ENCODE measurements at places on chromosomes 6 and 20.

DNA sequence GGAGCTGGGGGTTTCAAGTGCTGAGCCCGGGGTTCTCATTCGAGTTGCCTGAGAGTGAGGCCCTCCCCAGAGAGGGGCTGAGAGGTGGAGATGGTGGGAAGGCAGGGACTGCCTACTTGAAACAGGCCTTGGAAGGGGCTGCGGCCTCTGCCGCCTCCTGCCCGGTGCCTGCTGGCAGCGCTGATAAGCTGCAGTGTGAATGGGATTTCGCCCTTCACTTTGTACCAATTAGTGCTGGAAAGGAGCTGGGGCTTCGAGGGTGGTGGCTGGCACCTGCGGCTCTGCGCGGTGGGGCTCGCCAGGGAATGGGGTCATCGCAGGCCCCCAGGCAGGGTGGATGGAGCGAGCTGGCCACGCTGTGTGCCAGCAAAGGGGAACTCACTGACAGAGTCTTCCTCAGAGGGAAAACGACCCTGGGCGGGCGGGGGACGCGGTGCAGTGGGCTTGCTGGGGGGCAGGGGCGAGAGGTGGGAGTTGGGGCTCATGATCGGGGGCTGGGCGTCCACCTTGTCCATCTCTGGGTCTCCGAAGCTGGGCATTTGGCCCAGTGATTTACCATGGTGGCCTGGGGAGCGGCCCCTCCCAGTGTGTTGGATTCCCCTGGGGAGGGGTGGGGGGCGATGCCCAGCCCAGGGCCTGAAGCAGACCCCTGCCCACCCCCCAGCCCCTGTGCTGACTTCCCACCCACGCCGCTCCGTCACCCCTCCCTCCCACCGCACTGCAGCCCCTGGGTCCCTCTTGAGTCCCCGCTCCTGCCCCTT lies 22.9 kb downstream of the COL20A1 start:
- DNase-seq, result no peak

GRCh38 chr6:128230267-128230989 lies 290.0 kb downstream of the PTPRK start:
- DNase-seq, result no peak

DNA sequence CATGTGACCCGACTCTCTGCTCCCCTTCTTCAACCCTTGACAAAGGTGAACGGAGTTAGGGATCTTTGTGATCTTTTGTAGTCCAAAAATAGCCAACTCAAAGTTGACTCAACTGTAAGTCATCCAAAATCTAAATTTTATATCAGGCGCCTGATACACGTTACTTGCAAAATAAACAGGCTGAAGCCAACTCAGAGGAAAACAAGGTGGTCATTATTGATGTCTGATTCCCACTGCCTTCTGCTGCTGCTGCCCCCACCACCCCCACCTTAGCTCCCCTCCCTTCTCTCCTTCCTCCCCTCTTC lies 13.2 kb upstream of the RNF8 start:
- DNase-seq, result no peak

- peak; percentile 70 for DNase-seq
Measured at GRCh38 chr6:49550492-49551077, at the start of gene C6orf141. TSS of gene C6orf141 (plus strand) at chr6:49550668. CDS start at chr6:49550793, 125 bp downstream.

- DNase-seq, result no peak
Measured at GRCh38 chr6:112877134-112878100, 530.3 kb downstream of the RFPL4B start.

DNA sequence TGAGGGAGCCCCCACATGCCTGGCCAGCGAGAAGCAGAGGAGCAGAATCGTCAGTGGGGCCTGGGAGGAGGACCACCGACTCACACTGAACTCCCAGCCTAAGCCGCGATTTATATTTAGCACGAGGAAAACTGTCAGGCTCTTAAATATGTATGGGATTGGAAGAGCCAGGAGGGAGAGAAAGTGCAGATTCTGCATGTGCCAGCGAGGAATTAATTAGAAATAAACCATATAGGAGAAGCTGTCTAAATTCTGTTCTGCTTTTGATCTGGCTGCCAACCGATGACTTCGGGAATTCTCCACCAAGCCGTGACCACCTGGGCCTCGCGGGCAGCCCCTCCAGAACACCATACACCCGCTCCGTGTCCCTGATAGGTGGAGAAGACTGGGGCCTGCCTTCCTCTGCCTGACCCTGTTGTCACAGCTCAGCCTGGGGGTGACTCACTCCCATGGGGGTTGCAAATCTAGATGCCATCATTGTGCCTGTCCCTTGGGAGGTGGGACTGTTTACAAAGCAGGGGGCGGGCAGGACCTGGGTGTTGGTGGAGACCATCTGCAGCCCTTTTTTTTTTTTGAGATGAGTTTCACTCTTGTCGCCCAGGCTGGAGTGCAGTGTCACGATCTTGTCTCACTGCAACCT lies 91.1 kb upstream of the PMEPA1 start:
- DNase-seq, result no peak

DNA sequence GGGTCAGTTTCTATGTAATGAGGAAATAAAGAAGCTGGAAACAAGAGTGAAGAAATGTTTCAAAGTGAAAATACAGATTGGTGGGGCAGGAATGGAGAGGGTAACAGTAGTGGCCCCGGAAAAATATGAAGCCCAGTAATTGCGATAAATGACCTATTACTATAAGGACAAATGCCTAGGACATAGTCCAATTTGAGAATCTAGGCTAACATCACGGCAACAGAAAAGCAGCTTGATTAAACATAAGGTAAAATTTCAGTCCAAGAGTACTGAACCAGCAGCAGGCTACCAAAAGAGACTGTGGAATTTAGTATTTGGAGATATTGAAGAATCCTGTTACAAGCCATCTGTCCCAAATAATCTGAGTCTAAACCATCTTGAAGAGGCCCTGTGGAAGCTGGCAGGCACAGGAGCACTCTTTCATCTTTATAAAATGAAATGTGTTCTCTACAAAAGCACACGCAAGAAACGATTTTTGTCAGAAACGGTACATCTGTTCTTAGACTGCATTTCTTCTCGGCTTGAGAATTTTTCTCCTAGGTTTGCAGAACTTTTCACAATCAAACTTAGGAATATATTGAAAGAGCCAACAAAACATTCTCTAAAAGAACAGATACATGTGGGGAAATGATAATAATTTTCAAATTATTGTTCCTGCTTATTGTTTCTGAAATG lies 49.3 kb downstream of the ELOVL5 start:
- no peak for DNase-seq

DNA sequence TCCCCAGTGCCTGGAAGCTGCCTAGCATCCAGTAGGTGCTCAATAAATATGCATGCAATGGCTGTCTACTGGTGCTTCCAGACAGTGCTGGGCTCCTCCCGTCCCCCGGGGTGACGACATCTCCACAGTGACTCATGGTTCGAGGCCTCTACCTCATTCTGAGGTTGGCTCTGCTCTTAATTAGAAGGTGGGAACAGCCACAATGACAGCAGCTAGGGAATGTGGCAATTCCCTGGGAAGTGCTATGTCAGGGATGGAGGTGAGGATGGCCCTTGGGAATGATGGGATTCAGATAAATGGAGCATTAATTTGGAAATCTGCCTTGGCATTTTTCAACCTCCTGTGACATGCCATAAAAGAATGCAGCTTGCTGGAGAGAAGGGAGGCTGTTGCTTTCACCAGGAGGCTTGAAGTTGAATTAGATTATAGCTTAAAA lies 43.5 kb upstream of the NFATC2 start:
- no peak for DNase-seq

DNA sequence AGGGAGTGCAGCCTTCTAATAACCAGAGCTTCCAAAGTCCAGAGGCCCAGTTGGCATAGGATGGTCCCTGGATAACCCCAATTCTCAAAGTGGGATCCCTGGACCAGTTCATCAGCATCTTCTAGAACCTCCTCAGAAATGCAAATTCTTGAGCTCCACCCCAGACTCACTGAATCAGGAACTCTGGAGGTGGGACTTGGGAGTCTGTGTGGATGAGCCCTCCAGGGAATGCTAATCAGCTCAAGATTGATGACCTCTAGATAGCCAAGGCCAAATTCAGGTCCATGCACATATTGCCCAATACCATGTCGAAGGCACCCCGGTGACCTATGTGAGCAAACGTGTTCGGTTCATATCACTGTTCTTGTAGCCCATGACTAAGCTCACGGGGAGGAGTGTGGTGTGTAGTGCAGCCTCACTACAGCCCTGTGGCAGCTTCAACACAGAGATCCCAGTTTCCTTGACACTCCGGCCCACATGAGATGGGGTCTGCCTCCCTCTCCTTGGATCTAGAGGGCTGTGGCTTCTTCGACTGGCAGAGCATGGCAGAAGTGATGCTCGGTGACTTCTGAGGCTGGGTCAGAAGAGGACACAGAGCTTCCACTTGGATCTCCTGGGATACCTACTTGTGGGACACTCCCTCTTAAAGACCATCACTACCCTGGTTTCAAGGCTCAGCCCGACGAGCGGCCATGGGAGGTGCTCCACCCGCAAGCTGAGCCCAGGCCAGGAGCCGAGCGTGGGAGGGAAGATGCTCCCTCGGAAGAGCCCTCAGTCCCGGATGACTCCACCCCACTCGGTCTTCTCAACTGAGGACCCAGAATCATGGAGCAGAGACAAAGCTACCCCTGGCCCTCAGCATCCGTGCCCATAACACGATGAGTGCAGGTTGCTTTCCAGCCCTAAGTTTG lies 151.1 kb upstream of the CST7 start:
- DNase-seq, result no peak

GRCh38 chr20:16828666-16829305 lies 80.6 kb downstream of the OTOR start:
- no peak for DNase-seq

DNA sequence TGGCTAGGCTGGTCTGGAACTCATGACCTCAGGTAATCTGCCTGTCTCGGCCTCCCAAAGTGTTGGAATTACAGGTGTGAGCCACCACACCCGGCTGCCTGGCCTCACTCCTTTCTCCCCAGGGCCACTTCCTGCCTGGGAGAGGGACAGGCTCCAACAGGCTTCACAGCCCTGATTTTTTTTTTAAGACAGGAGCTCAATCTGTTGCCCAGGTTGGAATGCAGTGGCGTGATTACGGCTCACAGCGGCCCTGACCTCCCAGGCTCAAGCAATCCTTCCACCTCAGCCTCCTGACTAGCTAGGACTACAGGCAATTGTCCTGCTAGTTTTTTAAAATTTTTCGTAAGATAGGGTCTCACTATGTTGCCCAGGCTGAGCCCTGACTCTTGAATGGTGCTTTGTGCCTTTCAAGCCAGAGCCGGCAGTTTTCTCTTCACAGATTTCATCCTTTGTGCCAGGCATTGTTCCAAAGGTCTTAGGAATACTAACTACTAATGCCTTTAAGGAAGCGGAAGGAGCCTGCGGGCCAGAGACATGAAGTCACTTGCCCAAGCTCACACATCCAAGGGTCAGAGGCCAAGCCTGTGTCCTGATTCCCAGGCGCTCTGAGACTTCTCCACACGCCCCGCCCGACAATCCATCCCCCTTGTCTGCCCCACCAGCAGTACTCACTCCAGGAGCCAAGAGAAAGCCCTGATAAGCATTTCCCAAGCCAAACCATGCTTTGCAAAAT lies 19.2 kb downstream of the CAPN11 start:
- DNase-seq, result no peak

GRCh38 chr20:8671370-8671961 lies 397.4 kb upstream of the PLCB4 start:
- no peak for DNase-seq

DNA sequence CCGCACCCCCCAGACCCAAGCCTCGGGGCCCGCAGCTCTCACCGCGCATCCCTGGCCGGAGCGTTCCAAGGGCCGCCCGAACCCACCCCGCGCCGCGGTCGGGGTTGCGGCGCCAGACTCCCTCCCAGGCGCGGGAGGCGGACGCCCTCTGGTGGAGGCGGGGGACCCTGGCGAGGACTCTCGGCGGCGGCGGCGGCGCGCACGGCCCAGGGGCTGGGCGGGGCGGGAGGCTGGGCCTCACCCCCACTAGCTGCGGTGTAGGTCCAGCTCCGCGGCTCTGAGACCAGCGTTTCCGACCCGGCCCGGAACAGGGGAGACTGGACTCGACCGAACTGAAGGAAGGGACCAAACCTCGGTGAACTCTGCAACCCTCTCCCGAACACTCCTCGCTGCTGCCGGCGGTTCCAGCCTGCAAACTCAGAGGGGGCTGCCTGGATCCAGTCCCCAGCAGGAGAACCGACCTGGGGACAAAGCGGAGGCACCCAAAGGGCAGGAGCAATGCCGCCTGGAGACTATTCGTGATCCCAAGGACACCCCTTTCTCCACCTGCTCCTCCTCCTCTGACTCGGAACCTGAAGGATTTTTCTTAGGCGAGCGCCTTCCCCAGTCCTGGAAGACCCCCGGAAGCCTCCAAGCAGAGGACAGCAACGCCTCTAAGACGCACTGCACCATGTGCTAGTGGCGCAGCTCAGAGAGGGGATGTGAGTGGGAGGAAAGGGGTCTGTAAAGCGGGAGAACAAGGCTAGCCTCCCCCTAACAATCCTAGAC lies 859 bp upstream of the TOMM6 start:
- DNase-seq, result peak; percentile 72

GRCh38 chr20:48329676-48330664 lies 497.8 kb downstream of the PREX1 start:
- no peak for DNase-seq

DNA sequence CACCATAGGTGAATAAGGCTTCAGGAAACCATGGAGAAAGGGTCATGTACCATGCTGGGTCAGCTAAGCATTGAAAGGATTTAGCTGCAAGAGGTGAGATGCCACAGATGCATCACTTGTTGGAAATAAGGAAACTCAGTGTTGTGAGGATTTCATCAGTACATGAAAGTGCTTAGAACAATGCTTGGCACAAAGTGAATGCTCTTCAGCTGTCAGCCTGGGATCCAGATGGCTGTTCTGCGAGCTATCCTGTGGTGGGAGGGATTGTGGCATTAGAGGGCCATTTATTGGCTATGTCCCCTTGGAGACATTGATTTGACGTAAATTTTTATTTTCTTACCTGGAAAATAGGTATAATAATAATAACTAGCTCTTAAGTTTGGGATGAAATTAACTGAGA lies 53.0 kb downstream of the ELOVL2 start:
- DNase-seq, result no peak

GRCh38 chr6:131139599-131139998 lies 4.3 kb downstream of the AKAP7 start:
- DNase-seq, result no peak

GRCh38 chr6:80477591-80477990 lies 371.1 kb downstream of the BCKDHB start:
- DNase-seq, result no peak

DNA sequence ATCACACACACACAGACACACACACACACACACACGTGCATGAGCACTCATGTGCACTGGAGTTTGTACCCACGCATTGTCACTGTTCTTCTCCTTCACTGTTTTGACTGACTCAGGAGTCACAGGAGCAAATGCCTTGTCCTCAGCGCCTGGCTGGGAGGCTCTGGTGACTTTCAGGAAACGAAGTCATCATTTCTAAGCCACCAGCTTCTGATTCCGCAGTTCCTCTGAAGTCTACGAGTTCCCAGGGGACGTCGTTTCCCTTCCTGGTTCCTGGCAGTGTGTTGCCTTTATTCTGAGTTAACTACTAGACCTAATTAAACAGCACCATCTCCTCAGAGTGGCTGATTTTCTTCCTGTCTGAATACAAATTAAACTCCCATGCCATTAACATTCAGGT lies 82.2 kb upstream of the PMEPA1 start:
- no peak for DNase-seq

- no peak for DNase-seq
Measured at GRCh38 chr20:35665949-35666288, 1.2 kb upstream of the CPNE1 start.
